ENCODE measurements at places on chromosomes 6 and 20. TPM values are rescaled to one million over a fixed set of nuclear protein-coding genes. Genes with fewer than 3 reads are reported as not detected.

Gene TREM1
- total RNA-seq: not detected

Gene TREML2
- 0.10 TPM for total RNA-seq

Gene COL11A2
- 0.10 TPM for total RNA-seq

Gene SIRPB1
- total RNA-seq: 0.31 TPM

Gene DAAM2
- total RNA-seq: 9.6 TPM

Gene GGTLC1
- total RNA-seq: not detected

Gene SLC44A4
- not detected for total RNA-seq

Gene ENPP5
- total RNA-seq: 0.89 TPM

Gene RHAG
- total RNA-seq: not detected

Gene APCDD1L
- 1.7 TPM for total RNA-seq

Gene ATG5
- total RNA-seq: 42.5 TPM

Gene ANKEF1
- total RNA-seq: 4.4 TPM

Gene SYNDIG1
- total RNA-seq: 0.47 TPM

Gene RIPOR2
- not detected for total RNA-seq

Gene SYCP2L
- 1.5 TPM for total RNA-seq

Gene RRAGD
- total RNA-seq: 28.8 TPM

Gene FAM83C
- total RNA-seq: not detected

Gene GHRH
- total RNA-seq: not detected

Gene TRERF1
- 5.2 TPM for total RNA-seq

Gene SCRT2
- not detected for total RNA-seq

Gene BMP7
- total RNA-seq: 11.8 TPM

Gene TINAG
- total RNA-seq: not detected

Gene HFE
- total RNA-seq: 13.4 TPM

Gene KIFC1
- 52.4 TPM for total RNA-seq

Gene DNMT3B
- total RNA-seq: 3.3 TPM

Gene LAMA4
- total RNA-seq: 16.4 TPM

Gene DSE
- total RNA-seq: 58.6 TPM

Gene BNIP5
- not detected for total RNA-seq

Gene SOX18
- total RNA-seq: 0.19 TPM

Gene MPIG6B
- total RNA-seq: not detected

Gene PDE7B
- 1.7 TPM for total RNA-seq

Gene TTK
- total RNA-seq: 32.3 TPM

Gene MCCD1
- not detected for total RNA-seq

Gene PPP1R16B
- 0.16 TPM for total RNA-seq

Gene TMX4
- 21.8 TPM for total RNA-seq

Gene TAAR9
- total RNA-seq: not detected

Gene LPA
- not detected for total RNA-seq

Gene PSORS1C1
- total RNA-seq: 0.06 TPM

Gene CTCFL
- total RNA-seq: not detected

Gene HLA-F
- total RNA-seq: 20.3 TPM

Gene IYD
- total RNA-seq: not detected

Gene GFRA4
- not detected for total RNA-seq

Gene NINL
- 4.4 TPM for total RNA-seq
